ENCODE measurements at places on chromosomes 2 and 18. TPM values are rescaled to one million over a fixed set of nuclear protein-coding genes. Genes with fewer than 3 reads are reported as not detected.

OSBPL1A gene
- total RNA-seq = 50.6 TPM

PAIP2B gene
- 7.7 TPM for total RNA-seq

DCDC2C gene
- total RNA-seq = not detected

FN1 gene
- 1,248 TPM for total RNA-seq

CD8A gene
- total RNA-seq = 5.5 TPM

PLA2R1 gene
- 5.6 TPM for total RNA-seq

RAX gene
- not detected for total RNA-seq

VSNL1 gene
- total RNA-seq = 1.6 TPM

SERPINB12 gene
- total RNA-seq = not detected

VIT gene
- 4.2 TPM for total RNA-seq

MLPH gene
- 394 TPM for total RNA-seq

DPY30 gene
- total RNA-seq = 60.4 TPM

STON1 gene
- total RNA-seq = 33.4 TPM

MAP3K2 gene
- 78.4 TPM for total RNA-seq

LBH gene
- total RNA-seq = 137 TPM

SMC6 gene
- total RNA-seq = 15.0 TPM

CFAP210 gene
- 0.95 TPM for total RNA-seq

IFIH1 gene
- 44.1 TPM for total RNA-seq

DSG4 gene
- not detected for total RNA-seq

MARCHF4 gene
- total RNA-seq = 0.12 TPM

OTOS gene
- total RNA-seq = not detected

CDC42EP3 gene
- 73.1 TPM for total RNA-seq

GREB1L gene
- total RNA-seq = 0.74 TPM

SCN3A gene
- 1.4 TPM for total RNA-seq

ELOA2 gene
- not detected for total RNA-seq

CCDC150 gene
- 1.5 TPM for total RNA-seq

IL1RL2 gene
- not detected for total RNA-seq

C2orf81 gene
- 10.0 TPM for total RNA-seq

CIB4 gene
- not detected for total RNA-seq

IL36B gene
- total RNA-seq = not detected
